ENCODE measurements at places on chromosomes 7 and 10.

DNA sequence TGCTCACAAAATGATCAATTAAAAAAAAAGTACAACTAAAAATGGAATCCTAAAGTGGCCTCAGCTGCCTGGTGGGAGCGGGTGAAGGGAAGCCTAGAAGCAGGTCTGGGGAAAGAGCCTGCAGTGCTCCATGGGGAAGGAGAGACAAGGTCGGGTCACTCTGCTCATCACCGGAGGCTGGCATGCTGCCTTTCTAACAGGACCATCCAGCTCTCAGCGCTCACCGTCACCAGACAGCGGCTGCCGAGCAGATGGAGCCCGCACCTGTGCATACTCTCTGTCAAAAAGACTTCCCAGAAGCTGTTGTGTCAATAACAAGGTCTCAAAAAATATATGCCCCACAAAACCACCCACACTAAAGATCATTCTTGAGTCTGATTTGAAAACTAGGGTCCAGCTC, 112.8 kb downstream of the BAMBI start:
- DNase-seq: no peak

DNA sequence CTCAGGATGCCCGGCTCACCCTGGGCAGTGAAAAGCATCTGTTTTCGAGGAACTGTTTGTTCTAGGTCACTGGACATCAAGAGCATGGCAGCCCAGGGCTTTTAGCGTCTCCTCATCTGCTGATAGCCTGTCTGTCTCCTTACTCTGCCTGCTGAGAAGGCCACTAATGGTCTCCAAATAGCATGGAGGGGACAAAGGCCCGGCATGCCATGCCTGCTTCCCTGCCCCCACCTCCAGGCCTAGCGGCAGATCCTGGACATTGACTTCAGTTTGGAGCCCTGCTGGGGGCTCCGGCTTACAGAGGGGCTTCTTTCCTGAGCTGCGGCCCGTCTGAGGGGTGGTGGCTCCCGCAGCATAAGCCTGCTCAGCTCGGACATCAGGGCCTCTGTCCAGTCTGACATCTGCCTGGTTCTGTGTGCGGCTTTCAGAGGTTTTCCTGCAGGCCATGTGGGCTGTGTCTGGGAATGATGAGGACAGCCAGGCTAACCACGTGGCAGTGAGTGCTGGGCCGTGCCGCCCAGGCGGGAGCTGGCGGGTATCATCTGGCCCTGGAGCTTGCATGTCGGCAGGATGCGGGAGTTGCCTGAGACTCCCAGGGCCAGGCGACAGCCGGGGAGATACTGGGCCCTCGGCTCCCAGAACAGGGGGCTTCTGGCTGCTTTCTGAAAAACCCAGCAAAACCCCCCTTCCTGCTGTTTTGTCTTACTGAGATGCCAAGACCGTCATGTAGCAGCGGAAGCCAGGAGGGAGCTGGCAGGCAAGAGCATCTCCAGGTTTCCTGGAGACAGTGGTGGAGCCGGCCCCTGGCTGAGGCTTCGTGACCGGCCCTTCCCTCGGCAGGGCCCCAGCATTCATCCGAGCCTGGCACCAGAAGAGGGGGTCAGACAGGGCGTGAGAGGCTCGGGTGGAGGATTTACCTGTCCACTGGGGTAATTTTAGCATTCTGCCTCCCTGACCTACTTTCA, 9.2 kb downstream of the PFKFB3 start:
- DNase-seq: no peak

DNA sequence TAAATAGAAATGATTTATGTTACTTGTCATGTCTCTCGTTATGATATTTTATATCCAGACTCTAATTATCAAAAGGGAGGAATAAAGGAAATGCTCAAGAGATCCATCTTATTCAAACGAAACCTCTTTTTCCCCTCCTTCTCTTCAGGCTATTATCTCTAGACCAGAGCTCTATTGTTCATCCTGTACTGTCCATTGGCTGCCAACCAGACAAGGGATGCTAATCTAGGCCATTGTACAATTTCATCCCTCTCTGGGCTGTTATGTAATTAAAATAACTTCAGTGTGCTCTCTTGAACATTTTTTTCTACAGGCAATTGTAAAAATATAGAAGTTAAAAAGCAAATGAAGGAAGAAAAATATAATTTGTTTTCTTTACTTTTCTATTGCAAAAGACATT, 220.4 kb downstream of the HDAC9 start:
- DNase-seq: no peak

GRCh38 chr7:97845622-97846203, 26.5 kb downstream of the ASNS start:
- DNase-seq: peak; percentile 33

- DNase-seq: no peak
Measured at GRCh38 chr10:64773357-64773756, 1252.2 kb downstream of the REEP3 start.

GRCh38 chr10:26374426-26374825, 63.7 kb upstream of the APBB1IP start:
- no peak for DNase-seq

DNA sequence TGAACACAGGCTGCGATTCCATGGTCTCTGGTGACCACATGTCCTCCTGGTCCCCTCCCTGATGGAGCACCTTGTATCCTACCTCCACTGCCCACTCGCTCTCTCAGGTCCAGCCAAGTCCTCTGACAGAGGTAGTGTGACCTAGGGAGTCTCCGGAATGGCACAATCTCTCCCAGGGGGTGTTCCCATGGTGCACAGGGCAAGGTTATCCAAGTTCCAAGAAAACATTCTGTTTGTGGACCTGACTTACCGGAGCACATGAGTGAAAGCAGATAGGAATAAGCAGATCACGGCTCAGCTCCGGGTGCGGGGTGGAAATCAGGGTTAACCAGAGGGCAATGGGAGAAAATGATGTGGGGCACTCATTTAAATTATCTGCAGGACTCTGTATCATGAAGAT, 45.8 kb upstream of the INSIG1 start:
- DNase-seq: no peak

GRCh38 chr10:82969405-82969804, 1094.4 kb downstream of the NRG3 start:
- DNase-seq: no peak

DNA sequence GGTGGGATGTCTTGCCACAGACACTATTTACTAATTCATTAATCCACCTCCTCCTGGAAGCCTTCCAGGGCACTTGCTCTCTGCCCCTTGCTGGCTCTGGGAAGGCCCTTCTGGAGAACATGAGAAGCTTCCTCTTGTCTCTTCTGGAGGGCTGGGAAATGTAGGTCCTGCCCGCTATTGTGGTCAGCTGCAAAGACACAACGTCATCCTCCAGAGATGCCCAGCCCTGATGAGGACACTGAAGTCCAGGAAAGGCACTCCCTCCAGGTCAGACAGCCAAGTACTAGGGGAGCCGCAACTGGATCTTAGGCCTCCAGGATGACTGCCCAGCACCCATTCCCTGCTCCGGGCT, 9.6 kb upstream of the TACR2 start:
- no peak for DNase-seq

DNA sequence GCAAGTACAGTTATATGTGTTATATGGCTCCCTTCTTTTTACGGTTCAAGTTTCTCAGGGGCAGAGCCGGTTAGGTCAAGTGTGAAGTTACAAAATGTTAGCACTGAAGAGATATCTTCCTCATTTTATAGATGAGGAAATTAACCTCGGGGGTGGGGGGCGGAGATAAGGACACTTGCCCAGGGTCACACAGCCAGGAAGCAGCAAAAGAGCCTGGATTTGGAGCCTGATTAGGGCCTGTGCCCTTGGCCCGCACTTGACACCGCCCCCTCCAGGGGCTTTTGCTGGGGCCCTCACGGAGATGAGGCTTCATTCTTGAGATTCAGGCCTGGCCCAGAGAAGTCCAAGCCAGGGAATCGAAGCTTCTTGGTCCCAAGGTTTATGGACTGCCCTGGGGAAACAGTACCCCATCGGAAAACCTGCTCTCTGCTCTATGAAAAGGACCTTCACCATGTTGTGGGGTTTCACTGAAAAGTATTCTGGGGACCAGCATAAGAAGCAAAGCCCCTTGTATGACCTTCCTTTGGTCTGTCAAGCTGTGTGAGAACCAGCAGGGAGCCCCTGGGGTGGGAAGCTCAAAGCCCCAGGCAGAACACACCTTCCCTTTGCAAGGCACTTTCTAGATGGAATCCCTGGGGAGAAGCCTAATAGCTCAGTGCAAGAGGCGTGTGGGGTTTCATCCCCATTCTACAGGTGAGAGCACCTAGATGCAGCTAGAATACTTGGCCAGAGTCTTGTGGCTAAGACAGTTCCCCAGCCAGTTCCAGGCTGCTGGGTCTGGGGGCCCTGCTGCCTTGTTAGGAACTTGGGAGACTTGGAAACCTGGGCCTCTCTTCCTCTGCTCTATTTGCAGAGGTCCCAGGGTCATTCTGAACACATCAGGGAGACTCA, 21.9 kb downstream of the UNC5B start:
- no peak for DNase-seq

- DNase-seq: no peak
Measured at GRCh38 chr7:37230221-37230620, 218.4 kb downstream of the ELMO1 start.

GRCh38 chr7:36165059-36165458, 12.0 kb downstream of the EEPD1 start:
- DNase-seq: no peak

- DNase-seq: no peak
Measured at GRCh38 chr10:74586088-74586585, 240.3 kb upstream of the KAT6B start.

- DNase-seq: no peak
Measured at GRCh38 chr10:48333856-48334255, 27.4 kb downstream of the MAPK8 start.

GRCh38 chr10:75410132-75411005, 8.8 kb upstream of the ZNF503 start:
- DNase-seq: no peak

DNA sequence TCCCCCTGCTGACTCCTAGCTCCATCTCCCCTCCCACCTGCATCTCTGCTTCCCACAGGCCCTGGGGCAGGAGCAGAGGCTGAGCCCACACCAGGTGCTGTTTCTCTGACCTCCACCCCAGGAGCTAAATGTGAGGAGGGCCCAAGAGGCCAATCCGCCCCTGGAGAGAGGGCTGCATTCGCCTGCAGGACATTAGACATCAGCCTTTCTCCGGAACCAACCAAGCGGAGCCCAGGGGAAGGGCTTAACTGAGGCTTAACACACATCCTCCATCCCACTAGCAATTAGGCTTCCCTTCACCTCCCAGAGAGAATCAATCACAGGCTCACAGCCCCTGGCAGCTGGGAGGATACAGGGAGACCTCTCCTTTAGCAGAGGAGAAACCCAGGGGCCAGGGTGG, 50.5 kb downstream of the SH3PXD2A start:
- DNase-seq: no peak

GRCh38 chr7:34718867-34719266, 60.8 kb downstream of the NPSR1 start:
- no peak for DNase-seq

DNA sequence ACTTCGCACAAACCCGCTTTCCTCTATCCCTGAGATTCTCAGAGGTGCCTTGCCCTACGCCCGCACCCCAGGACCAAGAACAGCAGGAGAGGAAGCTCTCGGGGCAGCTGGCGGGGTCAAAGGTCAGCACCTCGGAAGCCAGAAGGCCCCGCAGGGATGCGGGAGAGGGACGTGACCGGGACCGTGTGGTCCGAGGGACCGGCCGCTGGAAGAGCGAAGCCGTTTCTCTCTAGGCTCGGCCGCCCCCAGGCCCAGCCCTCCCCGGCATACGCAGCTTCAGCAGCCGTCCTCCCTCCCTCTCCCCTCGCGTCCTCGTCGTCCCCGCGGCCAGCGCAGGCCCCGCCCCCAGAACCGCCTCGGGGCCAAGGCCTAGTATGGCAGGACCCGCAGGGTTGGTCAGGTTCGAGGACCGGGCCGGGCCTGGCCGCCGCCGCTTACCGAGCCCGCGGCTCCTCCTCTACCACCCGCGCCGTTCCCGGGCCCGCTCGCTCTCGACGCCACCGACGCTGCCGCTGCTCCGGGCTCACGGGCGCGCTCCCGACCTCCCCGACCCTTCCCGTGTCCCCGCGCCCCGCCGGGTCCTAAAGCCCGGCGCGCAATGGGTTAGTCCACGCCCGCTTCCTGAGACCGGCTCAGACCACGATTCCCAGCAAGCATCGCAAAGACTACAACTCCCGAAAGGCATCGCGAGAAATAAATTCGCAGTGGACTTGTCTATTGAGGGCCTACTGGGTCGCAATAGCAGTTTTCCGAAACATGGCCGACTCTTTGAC, at the start of gene ARMH3:
ARMH3 (minus strand) TSS at position 527 of the 773 bp plus-strand sequence. CDS start 16,059 bp downstream, outside the sequence.
- DNase-seq: peak; percentile 86

- no peak for DNase-seq
Measured at GRCh38 chr7:27782849-27783248, 42.9 kb downstream of the TAX1BP1 start.

All from COR-L47 (cell line).